ENCODE measurements at places on chromosomes 2 and 18.

DNA sequence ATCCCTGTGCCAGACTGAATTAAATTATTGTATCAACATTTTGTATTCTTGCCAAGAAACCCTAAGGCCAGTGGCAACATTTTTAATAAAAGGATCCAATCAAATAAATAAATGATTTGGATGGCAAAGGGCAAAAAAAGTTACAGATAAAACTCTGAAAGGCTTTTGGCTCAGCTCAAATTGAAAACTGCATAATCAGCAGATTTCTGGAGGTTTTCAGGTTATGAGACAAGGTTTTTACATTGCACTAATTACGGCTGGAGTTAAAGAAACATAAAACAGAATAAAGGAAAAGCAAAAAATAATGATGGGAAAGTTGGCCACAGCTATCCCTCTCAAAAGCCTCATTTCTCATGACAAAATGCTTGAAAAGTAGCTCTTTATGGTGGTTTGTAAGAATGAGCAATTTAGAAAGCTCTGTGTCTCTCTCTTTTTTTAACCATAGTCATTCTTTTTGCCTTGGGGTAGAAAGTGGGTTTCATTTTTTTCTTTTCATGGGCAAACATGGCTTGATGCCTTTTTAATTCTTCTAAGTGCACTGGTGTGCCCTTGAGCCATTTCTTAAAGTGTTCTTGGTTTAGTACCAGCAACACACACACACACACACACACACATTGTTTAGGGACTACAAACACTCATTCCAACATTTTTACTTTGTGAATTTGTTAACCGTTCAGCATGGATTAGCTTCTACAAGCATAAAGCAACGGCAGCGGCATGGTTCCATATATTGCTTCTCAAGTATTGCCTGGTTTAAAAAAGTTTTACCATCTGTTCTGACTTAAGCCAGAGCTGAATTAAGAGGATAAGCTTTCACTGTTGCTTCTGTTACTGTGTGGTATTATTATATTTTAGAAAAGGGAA, 747.1 kb upstream of the FSHR start:
- DNase-seq = no peak
- H3K4me3 ChIP-seq = no peak overlapping the region
- no peak overlapping the region for H3K27ac ChIP-seq

DNA sequence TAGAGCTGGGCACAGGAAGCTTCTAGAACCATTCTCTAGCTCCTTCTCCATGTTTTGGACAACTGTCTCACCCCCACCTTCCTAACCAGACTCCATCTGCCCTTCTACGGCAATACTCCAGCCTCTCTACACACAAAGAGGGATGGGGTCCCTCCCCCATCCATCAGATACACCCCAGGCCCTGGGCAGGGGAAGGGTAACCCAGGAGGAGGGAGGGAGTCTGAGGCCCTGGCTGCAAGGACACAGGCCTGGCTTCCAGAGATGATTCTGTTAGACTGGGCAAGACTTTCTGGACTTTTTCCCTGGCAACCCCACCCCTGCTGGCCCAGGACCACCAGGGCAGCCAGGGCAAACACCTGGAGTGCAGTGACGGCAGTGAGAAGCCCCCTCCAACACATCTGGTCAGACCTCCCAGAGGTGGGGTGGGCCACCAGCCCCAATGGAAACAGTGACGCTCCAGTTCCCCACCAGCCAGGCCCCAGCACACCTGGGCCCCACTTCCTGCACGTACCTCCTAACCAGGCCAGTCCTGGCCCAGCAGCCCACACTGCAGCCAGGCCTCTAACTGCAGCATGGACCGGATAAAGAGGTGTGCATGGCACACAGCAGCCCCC, 6.5 kb downstream of the CYP26B1 start:
- peaks cover 7% of the 10 kb centered on the region for H3K4me1 ChIP-seq
- H3K27me3 ChIP-seq = peaks cover 29% of the 10 kb centered on the region
- H3K36me3 ChIP-seq = no peaks in the 10 kb centered on the region
- no peak overlapping the region for H3K4me3 ChIP-seq

- no peak for DNase-seq
- H3K4me3 ChIP-seq = no peak overlapping the region
- no peaks in the 10 kb centered on the region for H3K27me3 ChIP-seq
- no peaks in the 10 kb centered on the region for H3K4me1 ChIP-seq
Observed at GRCh38 chr18:69282371-69282770, 118.3 kb upstream of the DOK6 start.

DNA sequence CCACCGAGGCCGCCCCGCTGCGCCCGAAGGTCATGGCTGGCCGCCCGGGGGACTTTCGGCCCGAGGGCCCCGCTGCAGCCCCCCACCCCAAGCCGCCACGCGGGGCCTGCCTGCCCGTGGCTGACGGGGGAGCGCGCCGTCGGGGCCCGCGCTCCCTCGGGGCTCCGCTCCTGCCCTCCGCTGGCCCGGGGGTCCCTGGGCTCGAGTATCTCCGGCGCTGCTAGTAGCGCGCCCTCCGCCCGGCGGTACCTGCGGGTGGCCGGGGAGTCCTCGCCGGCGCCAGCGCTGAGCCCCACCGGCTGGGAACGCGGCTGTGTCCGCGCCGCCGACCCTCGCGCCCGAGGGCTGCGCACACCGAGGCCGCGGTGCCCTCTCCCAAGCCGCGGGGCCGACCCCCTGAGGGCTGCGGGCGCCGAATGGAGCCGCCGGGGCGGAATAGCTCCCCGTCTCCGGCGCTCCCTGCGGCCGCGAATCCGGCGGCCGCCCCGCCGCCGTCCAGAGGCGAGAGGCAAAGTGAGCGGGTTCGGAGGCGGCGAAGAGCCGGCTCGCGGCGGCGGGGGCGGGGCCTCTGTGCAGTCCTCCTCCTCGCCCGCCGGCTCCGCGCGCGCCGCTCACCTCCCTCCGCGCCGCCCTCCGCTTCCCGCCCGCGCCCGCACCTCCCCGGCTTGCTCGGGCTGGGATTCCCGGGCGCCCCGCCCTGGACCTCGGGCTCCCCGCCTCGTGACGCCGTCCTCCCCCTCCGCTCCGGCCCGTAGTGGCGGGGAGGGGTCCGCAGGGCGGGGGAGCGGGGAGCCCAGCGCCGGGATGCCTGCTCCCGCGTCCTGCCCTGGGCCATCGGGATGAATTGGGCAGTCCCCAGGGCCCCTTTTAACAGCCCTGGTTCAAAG, at the start of gene KCNG3:
KCNG3 (minus strand) TSS at position 515 of the 887 bp plus-strand sequence; CDS start at position 34, 481 bp downstream.
- H3K27me3 ChIP-seq = peaks cover 20% of the 10 kb centered on the region
- peak within 1 kb of the TSS; percentile 79 for H3K27ac ChIP-seq
- DNase-seq = peak; percentile 67
- H3K36me3 ChIP-seq = no peaks in the 10 kb centered on the region

- no peak for DNase-seq
- H3K4me3 ChIP-seq = no peak overlapping the region
Observed at GRCh38 chr2:227454323-227454860, 17.6 kb upstream of the AGFG1 start.

- H3K36me3 ChIP-seq = peaks cover 42% of the 10 kb centered on the region
- no peaks in the 10 kb centered on the region for H3K27me3 ChIP-seq
- peak overlapping the region; percentile 94 for H3K4me3 ChIP-seq
- H3K27ac ChIP-seq = peak overlapping the region; percentile 100
- peaks cover 64% of the 10 kb centered on the region for H3K4me1 ChIP-seq
- peak; percentile 71 for DNase-seq
Observed at GRCh38 chr2:190533968-190534309, 583 bp downstream of the NEMP2 start.

DNA sequence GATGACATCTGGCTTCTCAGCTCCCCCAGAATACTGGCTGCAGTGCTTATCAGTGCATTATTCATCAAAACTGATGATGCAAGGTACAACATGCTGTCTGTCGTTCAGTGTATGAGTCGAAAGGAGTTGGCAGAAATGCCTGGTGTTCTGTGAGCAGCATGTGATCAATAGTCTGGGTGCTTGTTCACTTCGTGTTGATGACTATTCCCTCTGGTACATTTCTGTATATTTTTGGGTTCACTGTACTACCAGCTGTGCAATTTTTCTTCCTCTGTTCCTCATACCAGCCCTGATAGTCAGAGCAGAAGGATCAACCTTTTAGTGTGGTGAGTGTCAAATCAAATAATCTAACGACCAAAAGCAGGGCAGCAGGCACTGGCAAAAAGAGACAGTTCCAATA, 59.0 kb upstream of the KLHL14 start:
- H3K4me3 ChIP-seq = no peak overlapping the region
- no peaks in the 10 kb centered on the region for H3K4me1 ChIP-seq
- no peak for DNase-seq
- H3K27ac ChIP-seq = no peak overlapping the region

DNA sequence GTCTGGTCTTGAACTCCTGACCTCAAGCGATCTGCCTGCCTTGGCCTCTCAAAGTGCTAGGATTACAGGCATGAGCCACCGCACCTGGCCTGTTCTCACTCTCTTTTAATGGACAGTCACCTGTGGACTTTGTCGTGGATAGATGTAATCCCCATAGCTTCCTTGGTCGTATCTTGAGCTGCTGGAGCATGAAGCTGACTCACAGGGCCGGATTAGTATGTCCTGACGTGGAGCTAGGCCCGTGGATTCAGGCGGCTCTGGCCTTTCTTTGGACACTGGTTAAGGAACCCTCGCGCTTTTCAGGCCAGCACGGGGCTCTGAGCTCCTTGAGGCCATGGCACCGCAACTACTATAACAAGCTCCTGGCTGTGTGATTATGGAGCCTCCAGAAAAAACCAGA, 27.5 kb upstream of the GBX2 start:
- no peak for DNase-seq
- no peaks in the 10 kb centered on the region for H3K27me3 ChIP-seq
- H3K27ac ChIP-seq = no peak overlapping the region
- no peaks in the 10 kb centered on the region for H3K36me3 ChIP-seq
- no peaks in the 10 kb centered on the region for H3K4me1 ChIP-seq

DNA sequence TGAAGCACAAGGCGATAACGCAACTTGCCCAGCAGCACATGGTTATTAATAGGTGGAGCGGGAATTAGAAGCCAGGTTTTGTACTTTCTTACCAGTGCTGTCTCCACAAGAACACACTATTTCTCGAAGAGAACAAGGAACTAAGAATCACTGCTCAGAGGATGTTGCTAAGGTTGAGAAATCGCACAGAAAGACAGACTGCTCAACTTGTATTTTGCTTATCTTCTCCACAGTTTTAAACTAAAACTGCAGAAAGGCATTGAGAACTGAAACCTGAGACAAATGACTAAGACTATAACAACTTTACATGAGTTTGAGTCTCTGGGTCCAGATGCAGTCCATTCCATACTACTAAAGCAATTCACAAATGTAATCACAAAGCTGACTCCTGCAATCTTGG, 6.2 kb downstream of the PRKD3 start:
- H3K36me3 ChIP-seq = peaks cover 6% of the 10 kb centered on the region
- peaks cover 20% of the 10 kb centered on the region for H3K4me1 ChIP-seq
- H3K27me3 ChIP-seq = peaks cover 14% of the 10 kb centered on the region
- DNase-seq = no peak
- H3K27ac ChIP-seq = no peak overlapping the region
- no peak overlapping the region for H3K4me3 ChIP-seq

DNA sequence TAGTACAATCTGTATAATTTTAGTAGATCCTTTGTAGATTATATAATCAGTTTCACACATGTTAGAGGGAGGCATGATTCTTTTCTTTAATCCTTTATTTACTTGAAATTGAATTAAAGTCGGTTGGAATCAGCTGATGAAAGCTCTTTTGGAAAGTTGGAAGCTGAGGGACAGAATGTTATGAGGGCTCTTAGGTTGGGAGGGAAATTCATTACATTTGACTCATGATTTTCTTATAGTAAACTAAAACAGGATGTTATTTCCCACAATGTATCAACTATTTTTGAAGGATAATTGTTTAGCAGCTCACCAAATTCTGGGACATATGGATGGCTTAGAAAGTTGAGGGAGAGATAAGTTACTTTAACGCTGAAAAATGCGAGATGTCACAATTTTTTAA, 52.7 kb upstream of the TMEFF2 start:
- no peaks in the 10 kb centered on the region for H3K4me1 ChIP-seq
- H3K27me3 ChIP-seq = no peaks in the 10 kb centered on the region
- H3K36me3 ChIP-seq = no peaks in the 10 kb centered on the region
- no peak overlapping the region for H3K27ac ChIP-seq
- no peak for DNase-seq

DNA sequence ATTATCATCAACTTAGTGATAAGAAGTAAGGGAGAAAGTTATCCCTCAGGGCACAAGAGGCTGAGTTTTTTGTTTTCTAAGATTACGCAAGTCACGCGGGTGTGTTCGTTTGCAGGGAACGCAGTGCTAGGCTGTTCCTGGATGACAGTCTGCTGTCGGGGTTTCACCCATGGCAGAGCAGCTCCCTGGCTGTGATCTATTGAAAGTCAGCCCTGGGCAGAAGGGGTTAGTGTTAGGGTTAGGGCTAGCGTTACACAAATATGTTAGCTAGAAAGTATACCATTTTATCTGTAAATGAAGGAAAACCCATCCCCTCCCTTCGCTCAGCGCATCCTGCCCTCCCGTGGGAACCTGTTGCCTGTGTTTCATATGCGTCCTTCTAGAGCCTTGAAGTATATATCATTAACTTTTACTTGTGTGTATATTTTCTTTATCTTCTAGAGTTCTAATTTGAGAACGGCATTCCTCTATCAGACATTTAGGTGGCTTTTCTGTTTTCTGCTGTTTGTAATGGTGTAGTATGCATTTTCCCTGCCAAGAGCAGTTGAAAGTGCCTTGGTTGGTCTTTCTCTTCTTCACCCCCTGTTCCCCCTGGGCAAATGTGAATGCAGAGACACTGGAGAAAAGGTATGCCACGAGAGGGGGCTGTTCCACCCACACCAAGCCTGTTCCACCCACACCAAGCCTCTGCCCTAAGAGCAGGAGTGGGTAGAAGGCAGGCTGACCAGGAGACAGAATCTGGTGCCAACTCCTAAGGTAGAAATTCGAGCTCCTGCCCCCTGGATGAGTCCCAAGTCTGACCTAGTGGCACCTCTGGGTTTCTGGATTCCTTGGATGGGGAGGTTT, 47.0 kb downstream of the ARMC9 start:
- DNase-seq = no peak
- no peak overlapping the region for H3K27ac ChIP-seq
- H3K27me3 ChIP-seq = no peaks in the 10 kb centered on the region
- H3K4me1 ChIP-seq = no peaks in the 10 kb centered on the region

GRCh38 chr2:216687646-216688045, 7.7 kb downstream of the IGFBP5 start:
- H3K4me3 ChIP-seq = no peak overlapping the region
- no peak overlapping the region for H3K27ac ChIP-seq
- H3K4me1 ChIP-seq = peaks cover 14% of the 10 kb centered on the region

GRCh38 chr2:217106650-217107014, 246.8 kb upstream of the TNP1 start:
- H3K27ac ChIP-seq = no peak overlapping the region
- no peak overlapping the region for H3K4me3 ChIP-seq
- peaks cover 20% of the 10 kb centered on the region for H3K4me1 ChIP-seq
- H3K27me3 ChIP-seq = peaks cover 10% of the 10 kb centered on the region
- DNase-seq = no peak

GRCh38 chr2:98704499-98705332, 26.2 kb downstream of the MGAT4A start:
- H3K4me1 ChIP-seq = peaks cover 57% of the 10 kb centered on the region
- H3K27me3 ChIP-seq = no peaks in the 10 kb centered on the region
- peaks cover 56% of the 10 kb centered on the region for H3K36me3 ChIP-seq
- no peak overlapping the region for H3K4me3 ChIP-seq

GRCh38 chr2:133158024-133158423, 410.2 kb downstream of the NCKAP5 start:
- H3K27me3 ChIP-seq = no peaks in the 10 kb centered on the region
- H3K4me3 ChIP-seq = no peak overlapping the region
- no peak overlapping the region for H3K27ac ChIP-seq
- no peaks in the 10 kb centered on the region for H3K4me1 ChIP-seq
- no peak for DNase-seq

GRCh38 chr2:120541553-120541932, 194.1 kb upstream of the GLI2 start:
- H3K36me3 ChIP-seq = no peaks in the 10 kb centered on the region
- H3K4me3 ChIP-seq = no peak overlapping the region
- DNase-seq = no peak
- H3K4me1 ChIP-seq = no peaks in the 10 kb centered on the region
